ENCODE measurements at places on chromosomes 6 and 20.

DNA sequence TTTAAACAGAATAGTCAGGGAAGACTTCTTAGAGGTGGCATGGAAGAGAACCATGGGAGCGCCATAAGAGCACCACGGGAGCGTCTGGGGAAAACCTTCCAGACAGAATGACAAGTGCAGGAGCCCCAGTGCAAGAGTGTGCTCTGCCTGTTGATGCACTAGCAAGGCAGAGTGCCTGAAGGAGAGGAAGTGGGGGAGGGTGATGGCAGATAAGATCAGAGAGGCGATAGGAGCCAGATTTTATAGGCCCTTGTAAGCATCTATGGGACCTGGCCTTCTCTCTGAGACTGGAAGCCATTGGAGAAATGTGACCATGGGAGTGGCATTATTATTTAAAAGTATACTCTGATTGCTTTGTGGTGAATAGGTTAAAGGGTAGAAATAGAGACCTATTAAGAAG lies 13.1 kb downstream of the FUCA2 start:
- DNase-seq = no peak

GRCh38 chr6:127924031-127924430 lies 23.2 kb upstream of the THEMIS start:
- DNase-seq = no peak

DNA sequence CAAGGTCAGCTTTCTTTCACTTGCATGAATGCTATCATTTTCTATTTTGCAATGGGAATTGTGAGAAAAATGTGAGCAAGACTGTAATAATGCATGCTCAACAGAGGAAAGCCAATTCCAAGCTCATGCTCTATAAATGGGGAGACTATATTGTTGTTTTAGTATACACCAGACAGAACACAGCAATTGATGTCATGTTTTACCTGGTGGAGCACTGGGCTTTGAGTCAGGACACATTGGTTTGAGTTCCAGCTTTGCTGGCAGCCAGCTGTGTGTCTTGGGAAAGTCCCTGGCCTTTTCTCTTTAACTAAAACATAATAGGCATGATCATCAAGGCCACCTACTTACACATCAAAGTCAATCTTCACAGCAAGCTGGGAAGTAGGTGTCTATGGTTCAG lies 83.3 kb downstream of the FOXA2 start:
- DNase-seq = no peak

DNA sequence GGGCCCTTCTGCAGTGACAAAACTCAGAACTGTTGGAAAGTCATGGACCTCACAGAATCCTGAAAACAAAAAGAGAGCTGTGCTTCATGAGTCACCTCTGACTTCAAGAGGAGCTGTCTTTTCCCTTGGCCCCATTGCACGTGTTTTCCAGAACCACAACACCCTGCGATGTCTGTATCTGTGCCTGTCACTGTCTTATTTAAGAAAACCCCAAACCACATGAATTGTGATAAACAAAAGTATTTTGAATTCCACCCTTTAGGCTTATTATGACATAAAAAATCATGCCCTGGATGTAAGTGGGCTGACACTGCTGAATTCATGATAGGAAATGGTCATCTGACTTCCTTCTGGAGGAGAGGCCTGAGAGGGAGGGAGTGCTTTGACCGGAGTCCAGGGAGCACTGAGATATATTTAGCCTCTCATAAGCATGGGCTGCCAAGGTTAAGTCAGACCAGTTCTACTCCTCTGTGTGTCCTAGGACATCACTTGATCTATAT lies 96.4 kb upstream of the DUSP22 start:
- DNase-seq = no peak

- no peak for DNase-seq
These were observed 95.5 kb upstream of the ZNF184 start for GRCh38 chr6:27568226-27568897.

DNA sequence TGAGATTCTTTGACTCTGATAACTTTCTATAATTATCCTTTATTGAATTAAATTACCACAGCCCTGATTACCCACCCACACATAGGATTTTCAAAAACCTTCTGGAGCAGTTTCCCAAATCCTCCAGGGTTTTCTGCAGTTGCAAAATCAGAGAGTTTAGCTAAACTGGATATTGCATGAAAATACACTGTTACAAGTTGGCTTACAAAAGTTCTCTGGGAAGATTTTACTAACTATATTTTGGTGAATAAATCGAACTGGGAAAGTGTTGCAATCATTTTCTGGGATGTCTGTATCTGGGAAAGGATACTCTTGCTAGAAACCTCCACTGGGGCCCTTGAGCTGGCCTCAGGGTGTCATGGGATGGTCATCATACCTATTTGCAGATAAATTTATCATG lies 97.6 kb upstream of the STMND1 start:
- no peak for DNase-seq

DNA sequence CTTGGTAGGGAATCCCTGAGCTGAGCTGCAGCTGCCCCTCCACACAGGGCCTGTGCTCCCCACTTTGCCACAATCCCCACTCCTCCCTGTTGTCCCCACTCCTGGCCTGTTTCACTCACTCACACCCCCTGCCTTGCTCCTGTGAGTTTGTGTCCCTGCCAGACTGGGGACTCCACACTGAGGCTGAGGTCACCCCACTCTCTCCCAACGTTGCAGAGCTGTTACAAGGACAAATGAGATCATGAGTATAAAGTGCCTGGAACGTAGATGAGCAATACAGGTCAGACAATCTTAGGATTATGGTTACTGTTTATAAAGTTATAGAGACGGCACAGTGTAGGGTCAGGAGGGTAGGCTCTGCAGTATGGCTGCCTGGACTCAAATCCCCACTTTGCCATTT lies 426.0 kb upstream of the SULF2 start:
- no peak for DNase-seq

DNA sequence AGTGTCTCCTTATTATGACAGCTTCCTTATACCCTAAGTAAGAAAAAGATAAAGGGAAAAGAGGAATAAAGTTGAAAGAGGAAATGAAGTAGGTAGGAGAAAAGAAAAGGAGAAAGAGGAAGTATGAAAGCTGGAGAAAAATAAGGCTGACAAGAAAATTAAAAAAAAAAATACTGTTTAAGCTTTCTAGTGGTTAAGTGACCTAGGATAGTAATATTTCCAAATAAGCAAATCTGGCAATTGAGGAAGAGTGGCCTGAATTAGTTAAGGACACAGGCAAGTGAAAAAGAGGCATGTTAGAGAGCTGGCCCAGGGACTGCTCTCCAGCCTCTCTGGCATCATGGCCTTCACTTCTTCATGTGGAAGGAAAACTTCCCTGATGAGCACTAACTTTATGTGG lies 76.5 kb upstream of the ADGRF1 start:
- no peak for DNase-seq

DNA sequence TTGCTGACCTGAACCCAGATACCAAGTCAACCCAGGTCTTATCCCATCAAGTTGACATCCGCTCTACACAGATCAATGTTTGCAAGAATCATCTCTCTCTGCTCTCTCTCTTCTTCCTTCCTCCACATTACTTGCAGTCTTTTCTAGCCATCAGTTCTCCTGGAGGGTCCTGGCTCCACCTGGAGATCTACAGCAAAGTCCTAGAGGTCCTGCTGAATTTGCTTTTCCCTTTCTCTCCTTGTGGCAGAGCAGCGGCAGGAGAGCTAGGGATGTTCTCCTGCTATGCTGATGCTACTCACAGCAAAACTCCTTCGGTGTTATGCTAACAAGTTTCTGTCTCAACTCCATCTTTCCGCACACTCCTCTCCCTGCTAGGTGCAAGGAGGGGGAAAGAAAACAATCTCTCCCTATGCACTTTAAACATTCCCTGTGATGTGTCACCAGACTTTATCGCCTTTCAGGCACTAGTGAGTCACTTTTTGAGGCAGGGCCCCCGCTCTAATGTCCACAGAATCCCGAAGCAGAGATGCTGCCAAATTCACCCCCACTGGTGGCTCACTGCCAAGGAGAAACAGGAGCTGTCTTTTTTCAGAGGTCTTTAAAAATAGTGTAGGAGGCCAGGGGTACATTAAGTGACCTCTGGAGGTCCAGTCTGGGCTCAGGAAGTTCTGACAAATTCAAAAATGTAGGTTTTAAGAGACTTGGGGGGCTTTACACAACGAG lies 62.6 kb downstream of the FAM50B start:
- no peak for DNase-seq

DNA sequence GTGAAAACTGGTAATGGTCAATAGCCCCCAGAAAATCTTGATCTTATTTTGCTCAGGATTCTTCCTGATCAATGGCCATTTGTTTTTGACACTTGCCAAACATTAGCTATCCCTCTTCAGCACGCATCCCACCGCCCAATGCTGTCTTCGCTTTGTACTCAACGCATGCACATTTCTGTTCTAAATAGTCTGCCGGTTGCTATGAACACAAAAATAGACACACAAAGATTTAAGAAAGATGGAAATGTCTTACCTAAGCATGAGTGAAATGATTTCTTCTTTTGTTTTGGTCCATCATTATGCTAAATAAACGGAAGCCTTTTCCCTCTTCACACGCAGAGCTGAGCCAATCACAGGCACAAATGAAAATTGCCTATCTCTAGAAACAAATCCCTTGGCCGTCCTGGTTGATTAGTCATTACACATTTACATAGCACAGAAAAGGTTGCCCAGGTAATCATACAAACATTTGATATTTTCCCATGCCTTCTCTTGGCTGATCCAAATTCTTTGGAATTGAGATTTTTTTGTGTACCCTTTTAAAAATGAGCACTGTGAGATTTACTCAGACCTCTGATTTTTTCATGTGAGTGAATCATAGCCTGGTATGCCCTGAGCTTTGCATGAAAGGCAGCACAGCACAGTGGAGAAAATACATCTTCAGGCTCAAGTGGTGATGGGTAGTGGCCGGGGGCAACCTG lies 70.5 kb upstream of the FAM184A start:
- DNase-seq = no peak

GRCh38 chr6:6402006-6402405 lies 81.5 kb upstream of the F13A1 start:
- DNase-seq = no peak

DNA sequence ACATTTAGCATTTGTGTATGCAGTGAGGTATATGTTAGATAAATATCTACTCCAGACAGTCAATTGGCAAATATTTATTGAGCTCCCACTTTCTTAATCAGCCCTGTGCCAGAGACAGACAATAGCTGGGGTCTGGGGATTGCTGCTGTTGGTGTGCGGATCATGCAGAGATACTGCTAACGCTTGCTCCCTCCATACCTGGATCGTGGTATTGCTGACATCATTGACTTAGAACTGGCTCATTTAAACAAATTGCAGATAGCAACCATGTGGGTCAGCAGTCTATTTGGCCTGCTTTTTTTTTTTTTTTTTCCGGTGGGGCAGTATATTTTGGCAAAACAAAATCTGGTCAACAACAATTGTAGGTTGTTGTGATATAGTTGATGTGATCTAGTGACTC lies 9.5 kb downstream of the ARID1B start:
- DNase-seq = no peak

- DNase-seq = no peak
These were observed 65.8 kb downstream of the ADGRG6 start for GRCh38 chr6:142367501-142368018.

- no peak for DNase-seq
These were observed 51.4 kb upstream of the GMDS start for GRCh38 chr6:2296781-2297180.

GRCh38 chr6:87213364-87213763 lies 58.0 kb downstream of the ZNF292 start:
- no peak for DNase-seq

DNA sequence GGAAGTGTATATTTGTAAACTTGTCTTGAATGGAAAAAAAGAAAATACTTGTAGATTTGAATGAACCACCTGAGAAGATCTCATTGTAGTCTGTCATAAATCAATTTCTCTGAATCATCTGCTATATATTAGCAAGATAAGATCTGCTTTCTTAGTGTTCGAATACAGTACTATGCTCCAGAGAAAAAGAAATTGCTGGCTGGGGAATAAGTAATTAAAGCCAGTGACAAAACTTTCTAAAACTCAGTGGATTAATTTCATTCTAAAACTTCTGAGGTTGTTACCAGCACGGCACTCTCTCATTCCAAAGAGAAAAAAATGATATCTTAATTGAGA lies 22.4 kb upstream of the MROH8 start:
- no peak for DNase-seq

DNA sequence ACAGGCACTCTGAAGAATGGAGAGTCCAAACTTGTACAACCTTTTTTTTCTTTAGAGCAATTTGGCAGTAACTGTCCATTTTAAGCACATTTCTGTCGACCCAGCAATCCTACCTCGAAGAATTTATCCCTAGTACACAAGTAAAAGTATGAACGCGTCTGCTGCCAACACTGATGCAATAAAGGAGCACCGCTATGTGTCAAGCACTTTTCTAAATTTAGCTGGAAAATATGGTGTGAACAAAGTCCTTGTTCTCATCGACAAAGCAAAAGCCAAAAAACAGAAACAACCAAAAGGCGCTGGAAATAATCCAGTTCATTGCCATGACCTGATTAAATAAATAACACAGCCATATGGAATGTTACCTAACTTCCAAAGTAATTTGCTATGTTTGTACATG lies 1.1 kb downstream of the DPM1 start:
- no peak for DNase-seq

GRCh38 chr6:2192976-2193375 lies 52.4 kb downstream of the GMDS start:
- no peak for DNase-seq

DNA sequence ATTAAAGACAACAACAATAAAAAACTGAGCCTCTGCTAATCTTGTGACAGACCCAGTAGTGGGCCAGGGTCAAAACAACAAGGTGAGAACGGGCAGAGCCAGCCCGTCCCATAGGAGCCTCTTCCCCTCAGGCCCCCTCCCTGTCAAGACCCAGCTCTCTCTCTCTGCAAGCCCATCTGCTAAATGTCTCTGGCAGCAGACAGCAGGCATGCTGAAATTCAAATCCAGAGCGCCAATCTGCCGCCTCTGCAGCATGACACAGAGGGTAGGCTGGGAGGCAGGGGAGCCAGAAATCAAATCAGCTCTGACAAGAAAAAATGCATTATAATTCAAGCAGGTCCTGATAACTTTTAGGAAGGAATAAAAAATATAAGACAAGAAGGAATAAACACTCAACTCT lies 26.3 kb downstream of the METTL24 start:
- no peak for DNase-seq

- DNase-seq = no peak
These were observed 78.4 kb downstream of the PREX1 start for GRCh38 chr20:48749437-48749836.

GRCh38 chr20:46260480-46260879 lies 47.8 kb downstream of the CDH22 start:
- no peak for DNase-seq
